ENCODE measurements at places on chromosomes 2 and 18.

- peak; percentile 67 for DNase-seq
These were observed at the start of gene PSD4 for GRCh38 chr2:113173542-113174375. TSS of gene PSD4 (plus strand) at chr2:113173971. CDS start at chr2:113182457, 8,486 bp downstream.

DNA sequence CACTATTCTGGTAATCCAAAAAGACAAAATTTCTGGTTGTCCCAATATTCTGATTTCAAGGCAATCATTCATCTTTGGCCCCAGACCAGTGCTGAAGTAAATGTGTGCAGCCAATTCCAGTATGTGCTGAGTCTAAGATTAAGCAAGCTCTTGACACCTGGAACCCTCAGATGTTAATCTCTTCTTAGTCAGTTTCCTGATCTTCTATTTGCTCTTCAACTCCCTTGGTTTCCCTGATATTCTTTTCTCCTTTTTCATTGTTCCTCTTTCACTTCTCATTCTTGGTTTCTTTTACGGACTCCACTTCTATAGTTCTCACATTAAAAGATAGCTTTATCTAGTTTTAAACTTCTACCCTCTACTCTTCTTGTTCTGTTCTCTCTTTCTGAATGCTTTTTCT, 445.7 kb upstream of the FANCL start:
- DNase-seq = no peak

DNA sequence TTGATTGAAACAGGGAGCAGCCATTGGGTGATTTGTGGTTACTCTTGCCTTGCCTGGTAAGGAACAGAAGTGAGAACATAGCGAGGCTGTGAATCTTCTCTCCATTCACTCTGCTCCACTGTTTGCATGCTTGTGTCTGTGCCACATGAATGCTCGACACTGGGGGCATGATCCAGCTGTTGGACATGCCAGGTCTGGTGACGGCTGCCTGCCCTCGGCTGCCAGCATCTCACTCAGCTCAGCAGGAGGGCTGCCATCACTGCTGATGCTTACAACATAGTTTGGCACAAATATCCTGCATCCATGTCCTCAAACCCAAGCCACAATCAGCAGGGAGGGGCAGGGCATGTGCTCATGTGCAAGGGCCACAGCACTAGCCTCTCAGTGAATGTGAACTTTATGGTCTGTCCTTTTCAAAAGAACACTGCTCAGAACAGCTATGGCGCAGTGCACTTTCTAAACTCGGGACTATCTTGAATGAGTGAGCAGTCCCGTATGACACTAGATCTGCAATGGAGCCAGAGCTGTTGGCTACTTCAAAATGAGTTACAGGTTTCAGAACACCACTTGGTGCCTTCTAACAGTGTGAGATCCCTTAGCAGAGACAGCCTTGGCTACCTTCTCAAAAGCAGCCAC, 126.3 kb downstream of the NRP2 start:
- DNase-seq = no peak

GRCh38 chr18:4106407-4107033, 348.6 kb downstream of the DLGAP1 start:
- DNase-seq = peak; percentile 92

GRCh38 chr2:96097441-96097840, 18.9 kb downstream of the ADRA2B start:
- no peak for DNase-seq

DNA sequence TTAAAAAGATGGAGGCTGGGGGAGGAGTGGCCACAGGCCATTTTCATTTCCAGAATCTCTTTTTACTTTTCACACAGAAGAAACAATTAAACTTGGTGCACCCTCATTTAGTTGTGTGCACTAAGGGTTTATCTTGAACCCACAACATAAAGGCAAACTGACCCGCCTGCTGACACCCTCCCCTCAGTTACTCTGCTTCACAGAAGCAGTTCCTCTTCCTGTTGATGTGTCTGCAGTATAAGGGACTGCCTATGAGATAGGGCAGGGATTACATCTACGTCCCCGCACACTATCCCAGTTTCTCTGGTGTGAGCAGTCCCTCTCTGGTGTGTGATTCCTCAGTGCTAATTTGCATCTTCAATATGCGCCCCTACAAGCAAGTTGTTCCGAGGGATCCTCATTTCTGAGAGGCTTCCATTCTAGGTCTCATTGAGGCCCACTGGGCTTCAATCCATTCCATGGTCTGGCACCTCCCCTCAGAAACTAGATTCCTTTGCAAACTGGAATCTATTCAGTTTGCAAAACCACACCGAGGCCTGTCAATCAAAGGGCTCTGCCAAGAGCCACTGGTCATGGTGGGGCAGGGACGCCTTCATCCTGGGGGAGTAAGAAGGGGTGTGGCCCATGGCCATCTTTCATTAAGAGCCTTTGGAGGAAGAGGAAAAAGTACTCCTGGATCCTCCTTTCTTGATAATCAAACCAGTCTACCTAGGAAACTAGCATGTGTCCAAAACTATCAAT, 12.3 kb downstream of the CREG2 start:
- no peak for DNase-seq

DNA sequence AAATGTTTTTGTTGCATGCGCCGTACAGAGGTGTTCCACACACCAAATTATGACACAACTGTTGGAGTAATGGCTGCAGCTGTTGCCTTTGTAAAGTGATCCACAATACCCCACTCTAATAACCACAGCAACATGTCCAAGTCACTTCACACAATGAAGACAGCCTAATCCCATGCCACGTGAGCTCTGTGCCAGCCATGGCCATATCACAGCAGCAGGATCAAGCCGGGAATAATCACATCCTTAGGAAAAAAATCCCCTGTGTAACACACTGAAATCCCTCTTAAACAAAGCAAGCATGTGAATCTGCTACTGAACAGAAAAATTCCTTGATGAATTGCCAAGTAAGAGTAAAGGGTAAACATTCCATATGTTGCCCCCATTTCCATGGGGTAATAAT, 179.5 kb upstream of the PARD3B start:
- DNase-seq = no peak

- DNase-seq = no peak
These were observed 48.0 kb downstream of the EFEMP1 start for GRCh38 chr2:55875434-55876135.

DNA sequence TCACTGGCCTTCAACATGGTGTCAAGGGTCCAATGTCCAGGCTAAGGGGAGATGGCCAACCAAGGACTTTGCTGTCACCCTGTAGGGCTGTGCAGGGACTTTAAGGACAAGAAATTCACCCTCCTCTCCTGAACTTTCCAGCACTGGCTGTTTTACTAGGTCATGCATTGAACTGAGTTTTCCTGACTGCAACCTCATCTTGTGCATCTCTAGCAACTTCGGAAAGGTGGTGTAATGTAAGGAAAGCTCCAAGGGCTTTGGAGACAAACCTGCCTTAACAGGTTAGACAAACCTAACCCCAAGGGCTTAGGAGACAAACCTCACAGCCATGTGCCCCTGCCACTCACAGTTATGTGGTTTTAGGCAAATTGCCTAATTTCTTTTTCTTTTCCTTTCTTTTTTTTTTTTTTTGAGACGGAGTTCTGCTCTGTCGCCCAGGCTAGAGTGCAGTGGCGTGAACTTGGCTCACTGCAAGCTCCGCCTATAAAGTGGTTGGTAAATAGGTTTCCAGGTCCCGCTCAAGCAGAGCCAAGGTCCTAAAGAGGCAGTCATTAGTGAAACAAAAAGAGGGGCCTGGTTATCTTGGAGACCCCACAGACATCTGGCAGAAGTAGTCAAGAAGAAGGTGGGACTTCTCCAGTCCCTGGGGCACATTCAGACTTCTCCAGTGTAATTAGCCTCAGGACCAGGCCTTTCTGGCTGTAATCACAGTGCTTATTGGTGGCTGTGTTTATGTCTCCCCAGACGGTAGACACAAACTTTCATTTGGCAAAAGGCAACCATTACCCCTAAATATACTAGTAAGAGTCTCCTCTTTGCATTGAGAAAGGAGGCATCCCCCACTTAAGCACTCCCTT, 37.6 kb upstream of the PMAIP1 start:
- DNase-seq = no peak

GRCh38 chr2:66495788-66496640, 61.1 kb downstream of the MEIS1 start:
- peak; percentile 81 for DNase-seq

DNA sequence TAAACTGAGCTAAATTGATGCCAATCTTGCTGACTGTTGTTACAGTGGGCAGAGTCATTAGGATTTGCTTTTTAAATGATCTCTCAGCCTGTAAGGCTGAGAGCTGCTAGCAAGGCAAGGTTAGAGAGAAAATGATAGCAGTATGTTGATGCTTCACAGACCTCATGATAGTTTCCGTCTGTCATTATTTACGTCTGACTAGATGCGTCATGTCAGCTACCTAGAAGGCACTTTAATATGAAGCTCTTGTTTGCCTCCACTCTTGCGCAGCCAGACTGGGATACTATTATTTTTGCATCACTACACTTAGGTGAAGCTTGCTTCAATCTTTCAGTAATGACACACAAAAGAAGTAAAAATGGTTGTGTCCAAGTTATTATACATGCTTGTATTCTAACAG, 313.8 kb downstream of the LNPK start:
- DNase-seq = no peak

- DNase-seq = peak; percentile 69
These were observed 106.7 kb upstream of the PELI1 start for GRCh38 chr2:64250751-64251423.

GRCh38 chr2:170587922-170588321, 127.2 kb upstream of the SP5 start:
- DNase-seq = no peak

DNA sequence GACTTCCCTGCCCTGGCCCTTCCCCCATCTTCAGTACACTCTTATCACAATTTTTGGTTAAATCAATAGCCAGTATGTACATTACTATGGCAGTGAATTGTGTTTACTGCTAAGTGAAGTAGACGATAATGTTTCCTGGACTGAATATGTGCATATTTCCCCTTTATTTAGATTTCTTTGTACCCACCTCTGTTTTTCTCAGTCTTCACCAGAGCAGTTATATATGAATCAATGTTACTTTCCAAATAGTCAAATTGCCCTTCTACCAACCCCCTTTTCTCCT, 97.1 kb upstream of the HS6ST1 start:
- no peak for DNase-seq

DNA sequence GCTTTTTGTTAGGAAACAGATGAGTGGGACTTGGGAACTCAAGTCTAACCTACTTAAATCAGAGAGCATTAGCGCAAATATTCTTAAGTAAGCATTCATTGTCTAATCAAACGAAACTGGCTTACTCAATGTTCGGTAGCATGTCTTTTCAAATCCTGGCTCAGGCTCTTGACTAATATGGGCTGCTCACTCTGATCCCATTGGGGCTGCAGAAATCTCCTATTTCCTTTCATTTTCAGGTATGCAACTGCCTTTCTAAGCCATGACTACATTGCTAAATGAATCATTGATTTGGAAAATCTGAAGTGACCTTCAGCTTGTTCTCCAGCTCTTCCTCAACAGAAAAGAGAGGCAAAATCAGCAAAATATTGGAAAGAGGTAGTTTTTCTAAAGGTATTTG, 2084.4 kb upstream of the PIK3C3 start:
- no peak for DNase-seq

DNA sequence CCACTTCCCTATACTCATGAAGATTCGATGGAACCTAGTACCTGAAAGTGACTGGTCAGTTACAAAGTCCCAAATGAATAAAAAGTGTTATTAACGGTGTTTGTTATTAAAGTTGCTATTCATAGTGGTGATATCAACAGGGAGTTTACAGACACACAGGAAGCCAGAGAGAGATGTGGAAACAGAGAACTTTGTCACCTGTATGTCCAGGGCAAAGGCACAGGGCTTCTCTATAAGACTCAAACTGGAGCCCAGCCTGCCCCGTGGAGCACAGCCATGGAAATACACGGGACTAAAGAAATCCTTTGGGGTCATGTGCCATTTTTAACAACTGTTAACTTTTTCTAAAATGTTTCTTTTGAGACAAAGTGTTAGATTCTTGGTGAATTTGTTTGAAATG, 68.5 kb downstream of the KLF7 start:
- no peak for DNase-seq
